MV-4-11 (cell line): ENCODE measurements at places on chromosomes 3 and 15.

DNA sequence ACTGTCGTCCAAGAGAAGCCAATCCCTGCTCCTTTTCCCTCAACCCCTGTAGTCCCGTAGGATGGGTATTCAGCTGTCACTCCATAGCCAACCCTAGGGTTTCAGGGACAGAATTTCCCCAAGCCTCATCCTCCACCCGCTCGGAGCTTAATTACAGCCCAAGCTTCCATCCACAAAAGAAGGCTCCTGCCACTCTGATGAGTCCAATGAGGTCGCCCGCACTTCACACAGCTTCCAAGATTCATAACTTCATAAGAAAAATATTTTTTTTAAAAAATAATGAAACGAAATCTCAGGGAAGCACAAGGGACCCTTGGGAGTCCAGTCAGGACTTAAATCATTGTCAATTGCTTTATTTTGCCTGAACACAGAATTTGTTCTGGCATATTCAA is 75.6 kb downstream of the SLC12A8 start:
- DNase-seq = no peak

DNA sequence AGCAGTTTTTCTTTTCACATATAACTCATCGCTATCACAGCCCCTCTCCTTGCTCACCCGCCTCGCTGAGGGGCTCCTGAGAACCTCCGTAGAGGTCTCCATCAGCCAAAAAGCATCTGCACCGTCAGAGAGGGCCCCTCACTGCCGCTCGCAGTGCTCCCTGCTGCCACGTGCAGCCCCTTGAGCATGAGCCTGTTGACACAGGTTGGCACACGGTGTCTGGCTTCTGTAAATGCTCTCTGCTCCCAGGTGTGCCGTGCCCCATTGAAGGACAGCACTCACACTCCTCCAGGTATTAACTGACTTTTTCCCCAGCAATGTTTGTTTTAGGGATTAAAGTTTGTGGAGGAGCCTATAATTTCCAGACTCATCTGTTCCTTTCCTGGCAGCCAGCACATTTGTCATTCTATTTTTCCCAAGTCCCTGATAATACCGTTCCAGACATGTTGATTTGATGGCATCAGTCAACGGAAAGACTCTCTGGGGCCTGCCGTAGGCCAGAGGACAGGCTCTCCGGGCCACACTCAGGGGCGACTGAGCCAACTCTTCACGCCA is 2.1 kb upstream of the FURIN start:
- no peak for DNase-seq

DNA sequence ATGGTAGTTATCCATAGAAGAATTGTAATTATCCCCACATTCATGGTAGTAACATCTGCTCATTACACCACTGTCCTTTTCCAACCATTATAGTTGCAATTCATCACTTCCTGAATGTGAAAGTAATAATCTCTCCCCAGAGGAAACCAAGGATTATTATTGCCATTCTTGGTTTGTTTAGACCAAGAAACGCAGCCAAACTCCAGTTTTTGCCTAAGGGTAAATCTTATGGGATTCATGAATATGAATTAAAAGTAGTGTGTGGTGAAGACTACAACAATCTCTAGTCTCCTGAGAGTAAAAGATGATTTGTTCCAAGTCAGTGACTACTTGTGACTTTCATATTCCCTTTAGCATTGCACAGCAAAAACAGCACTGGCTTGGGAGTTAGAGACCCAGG is 45.7 kb upstream of the ABI3BP start:
- no peak for DNase-seq

DNA sequence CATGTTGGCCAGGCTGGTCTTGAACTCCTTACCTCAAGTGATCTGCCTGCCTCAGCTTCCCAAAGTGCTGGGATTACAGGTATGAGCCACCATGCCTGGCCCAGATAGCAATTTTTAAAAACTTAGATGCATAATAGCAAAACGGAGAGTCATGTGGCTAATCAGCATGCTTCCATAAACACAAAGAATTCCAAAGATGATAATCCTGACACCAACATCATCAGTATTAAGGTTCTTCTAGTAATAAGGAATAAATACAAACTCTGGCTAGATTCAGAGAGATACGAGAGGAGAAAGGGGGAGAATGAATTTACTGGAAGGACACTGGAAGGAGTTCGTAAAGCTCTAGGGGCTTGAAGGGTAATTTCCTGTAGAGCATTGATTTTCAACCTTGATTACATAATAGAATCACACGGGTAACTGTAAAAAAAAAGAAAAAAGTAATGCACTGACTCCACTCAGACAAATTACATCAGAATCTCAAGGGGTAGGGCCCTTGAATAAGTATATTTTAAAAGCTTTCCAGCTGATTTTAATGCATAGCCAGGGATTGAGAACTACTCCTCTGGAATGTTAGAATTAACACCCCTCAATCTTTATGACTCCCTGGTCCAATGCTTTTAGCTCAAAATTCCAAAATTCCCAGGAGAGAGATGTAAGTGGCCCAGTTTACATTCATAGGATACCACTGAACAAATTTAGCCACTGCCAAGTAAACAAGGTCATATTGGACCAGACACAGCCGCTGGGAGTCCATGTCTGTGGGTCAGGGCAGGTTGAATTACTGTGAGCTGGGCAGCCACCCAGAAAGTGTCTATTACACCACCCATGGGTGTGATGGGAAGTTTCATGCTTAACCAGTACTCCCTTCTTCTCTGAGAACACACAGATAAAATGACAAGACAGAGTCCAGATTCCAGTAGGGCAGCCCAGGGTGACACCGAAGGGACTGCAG is 243.9 kb downstream of the TBL1XR1 start:
- no peak for DNase-seq

DNA sequence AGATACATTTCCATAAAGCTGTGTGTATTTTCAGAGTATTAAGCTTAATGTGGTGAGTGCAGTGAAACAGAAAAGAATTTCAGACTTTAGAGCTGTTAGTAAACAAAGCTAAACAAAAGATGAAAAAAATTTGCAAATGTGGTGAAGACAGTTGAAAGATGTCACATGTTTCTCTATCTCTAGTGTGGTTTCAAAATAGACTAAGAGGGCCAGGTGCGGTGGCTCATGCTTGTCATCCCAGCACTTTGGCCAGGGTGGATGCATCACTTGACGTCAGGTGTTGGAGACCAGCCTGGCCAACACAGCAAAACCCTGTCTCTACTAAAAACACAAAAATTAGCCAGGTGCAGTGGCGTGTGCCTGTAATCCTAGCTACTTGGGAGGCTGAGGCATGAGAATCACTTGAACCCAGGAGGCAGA is 466.0 kb upstream of the NR2F2 start:
- DNase-seq = no peak

GRCh38 chr15:75025548-75026260 is 2.3 kb downstream of the PPCDC start:
- DNase-seq = no peak
